Activated CD8-positive, alpha-beta T cell treated with anti-CD3 and anti-CD28 coated beads, Interleukin-2, amount 10 ng/mL, durations not matched to agents 7 days and 5 days (primary cell): ENCODE measurements at places on chromosomes 6 and 20. TPM values are rescaled to one million over a fixed set of nuclear protein-coding genes. Genes with fewer than 3 reads are reported as not detected.

The IP6K3 gene
- total RNA-seq: not detected

The CCM2L gene
- total RNA-seq: not detected

The ADGRG6 gene
- total RNA-seq: 1.6 TPM

The TMEM217 gene
- 3.2 TPM for total RNA-seq

The DEFB124 gene
- total RNA-seq: not detected

The CTSZ gene
- 42.4 TPM for total RNA-seq

The FAM50B gene
- 7.6 TPM for total RNA-seq

The HSPA12B gene
- total RNA-seq: not detected

The SIRPD gene
- 0.23 TPM for total RNA-seq

The CNR1 gene
- not detected for total RNA-seq

The BNIP5 gene
- not detected for total RNA-seq

The CRISP3 gene
- not detected for total RNA-seq

The PRL gene
- not detected for total RNA-seq

The TNXB gene
- 4.8 TPM for total RNA-seq

The GATA5 gene
- total RNA-seq: not detected

The HLA-DPB1 gene
- total RNA-seq: 21.0 TPM

The SHLD1 gene
- 7.0 TPM for total RNA-seq

The CALHM6 gene
- total RNA-seq: 20.6 TPM

The OR2H2 gene
- not detected for total RNA-seq

The TTLL9 gene
- total RNA-seq: not detected

The FERMT1 gene
- total RNA-seq: not detected

The CST4 gene
- not detected for total RNA-seq

The MYLK4 gene
- 0.26 TPM for total RNA-seq

The SMLR1 gene
- total RNA-seq: not detected

The FLRT3 gene
- not detected for total RNA-seq

The PSMA7 gene
- total RNA-seq: 333 TPM

The CLIC5 gene
- 1.8 TPM for total RNA-seq

The HCK gene
- total RNA-seq: not detected

The EPPIN gene
- total RNA-seq: not detected

The NMBR gene
- total RNA-seq: not detected

The CENPW gene
- 74.5 TPM for total RNA-seq
